Activated CD8-positive, alpha-beta T cell treated with anti-CD3 and anti-CD28 coated beads for 36 hours (primary cell): ENCODE measurements at places on chromosomes 3 and 15. TPM values are rescaled to one million over a fixed set of nuclear protein-coding genes. Genes with fewer than 3 reads are reported as not detected.
A peak's percentile ranks its signal among the peaks of the same experiment; 100 is the strongest.

DNA sequence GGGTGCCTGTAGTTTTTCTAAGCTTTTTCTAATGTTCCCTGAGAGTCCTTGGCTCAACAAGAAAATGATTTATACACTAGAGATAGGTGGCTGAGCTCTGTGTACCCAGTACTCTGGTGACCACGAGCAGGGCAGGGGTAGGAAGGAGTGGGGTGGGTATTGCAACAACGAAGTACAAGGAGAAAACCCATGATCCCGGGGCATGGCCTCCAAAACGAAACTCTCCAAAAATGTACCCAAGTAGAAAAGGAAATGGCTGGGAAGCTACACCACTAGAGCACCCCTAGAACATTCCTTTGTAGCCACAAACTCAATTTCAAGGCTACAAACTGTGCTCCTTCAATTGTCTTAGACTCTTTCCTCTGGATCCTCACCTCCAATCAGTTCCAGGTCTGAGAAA, 138.9 kb downstream of the DUT start:
- no peak for DNase-seq

DNA sequence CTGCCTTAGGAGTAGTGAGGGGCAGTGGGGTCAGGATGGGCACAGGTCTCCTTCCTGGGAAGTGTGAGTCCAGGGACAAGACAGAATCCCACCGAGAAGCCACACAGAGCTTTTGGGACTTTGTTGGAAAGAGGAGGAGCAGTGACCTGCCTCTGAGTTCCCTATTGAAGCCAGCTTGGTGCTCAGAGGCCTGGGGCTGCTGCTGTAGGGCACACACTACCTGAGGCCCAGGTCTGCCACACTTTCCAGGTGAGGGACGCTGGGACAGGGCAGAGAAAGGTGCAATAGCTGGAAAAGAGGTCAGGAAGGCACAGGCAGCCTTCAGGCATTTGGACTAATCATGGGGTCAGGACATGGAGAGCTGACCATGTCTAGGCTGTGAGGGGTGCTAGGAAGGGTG, 67.7 kb downstream of the SCN5A start:
- no peak for DNase-seq

GRCh38 chr3:68997887-68998286, 15.6 kb downstream of the EOGT start:
- no peak for DNase-seq

DNA sequence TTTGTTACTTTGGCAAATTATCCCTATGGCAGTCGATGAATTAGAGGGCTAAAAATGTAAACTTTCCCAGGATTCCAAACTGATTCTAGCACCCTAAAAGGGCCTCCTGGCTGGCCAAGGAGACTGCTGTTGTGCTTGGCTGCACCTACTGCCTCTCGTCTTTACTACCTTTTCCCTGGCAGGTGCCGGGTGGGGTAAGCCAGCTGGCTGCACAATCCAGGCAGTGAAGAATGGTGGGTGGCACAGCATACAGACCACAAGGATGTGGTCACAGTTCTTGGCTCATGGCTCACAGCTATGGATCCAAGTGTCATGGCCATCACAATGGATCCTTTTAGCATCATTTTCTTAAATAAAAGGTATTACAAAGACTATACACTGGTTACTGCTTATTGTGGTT, 20.7 kb upstream of the SLC25A26 start:
- no peak for DNase-seq

GRCh38 chr3:108100906-108101660, 10.3 kb upstream of the CD47 start:
- DNase-seq = peak; percentile 73

DNA sequence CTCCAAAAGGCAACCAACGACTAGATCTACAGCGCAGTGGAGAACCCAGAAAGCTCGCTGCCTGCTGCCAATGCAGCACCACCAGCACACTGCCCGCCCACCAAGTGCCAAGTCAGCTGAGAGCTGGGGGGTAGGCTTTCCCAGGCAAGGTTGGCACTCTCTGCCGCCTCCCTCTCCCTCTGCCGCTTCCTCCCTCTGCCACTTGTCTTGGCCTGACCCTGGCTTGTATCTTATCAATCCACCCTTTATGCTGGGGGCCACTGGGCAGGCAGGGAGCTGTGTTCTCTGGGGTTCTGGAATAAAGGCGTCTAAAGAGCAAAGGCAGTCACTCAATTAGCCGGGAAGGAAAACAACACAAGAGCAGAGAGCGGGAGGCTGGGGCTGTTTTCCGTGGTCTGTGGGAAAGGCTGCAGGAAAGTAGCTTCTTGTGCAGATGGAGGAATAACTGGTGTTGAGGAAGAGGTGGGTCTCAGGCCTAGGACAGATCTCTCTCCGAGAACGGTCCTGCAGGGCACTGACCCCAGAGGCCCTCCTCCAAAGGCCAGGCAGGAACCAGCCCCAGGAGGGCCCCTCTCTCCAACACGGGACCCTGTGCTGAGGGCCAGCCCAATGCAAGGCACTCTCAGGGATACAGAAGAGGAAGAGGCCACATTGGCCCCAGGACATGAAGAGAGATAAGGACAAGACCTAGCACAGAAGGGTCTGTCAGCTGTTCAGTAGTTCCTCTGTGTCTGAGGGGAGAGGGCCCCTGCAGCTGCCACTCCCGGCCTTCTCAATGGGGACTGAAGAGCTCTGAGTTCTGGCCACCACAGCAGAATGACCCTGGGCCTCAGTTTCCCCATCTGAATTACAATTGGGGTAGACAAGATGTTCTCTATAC, 30.8 kb downstream of the ACSBG1 start:
- no peak for DNase-seq

- DNase-seq = no peak
These were observed 54.9 kb downstream of the TRIM71 start for GRCh38 chr3:32872487-32873382.

- no peak for DNase-seq
These were observed 43.8 kb downstream of the ADAMTS7 start for GRCh38 chr15:78767331-78767951.

DNA sequence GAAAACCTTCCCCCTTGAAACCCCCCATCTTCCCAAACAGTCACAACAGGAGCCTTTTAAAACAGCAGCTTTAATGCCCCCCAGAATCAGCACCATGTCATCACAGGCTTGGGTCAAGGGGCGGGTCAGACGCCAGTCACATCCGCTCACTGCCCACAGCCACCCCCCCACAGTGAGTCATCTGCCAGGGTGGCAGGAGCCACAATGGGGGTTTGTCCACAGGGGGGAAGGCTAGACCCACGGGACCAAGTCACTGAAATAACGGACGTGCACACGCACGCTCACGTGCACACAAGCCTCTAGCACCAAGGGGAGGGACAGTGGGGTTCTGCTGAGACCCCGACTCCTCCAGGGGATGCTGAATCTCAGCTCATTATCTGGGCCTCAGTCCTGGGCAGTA, 441 bp upstream of the UCN2 start:
- DNase-seq = peak; percentile 73

GRCh38 chr15:93141371-93141794, 52.4 kb upstream of the RGMA start:
- DNase-seq = peak; percentile 8

CGNL1 gene
- not detected for total RNA-seq

PRSS50 gene
- not detected for total RNA-seq

DNA sequence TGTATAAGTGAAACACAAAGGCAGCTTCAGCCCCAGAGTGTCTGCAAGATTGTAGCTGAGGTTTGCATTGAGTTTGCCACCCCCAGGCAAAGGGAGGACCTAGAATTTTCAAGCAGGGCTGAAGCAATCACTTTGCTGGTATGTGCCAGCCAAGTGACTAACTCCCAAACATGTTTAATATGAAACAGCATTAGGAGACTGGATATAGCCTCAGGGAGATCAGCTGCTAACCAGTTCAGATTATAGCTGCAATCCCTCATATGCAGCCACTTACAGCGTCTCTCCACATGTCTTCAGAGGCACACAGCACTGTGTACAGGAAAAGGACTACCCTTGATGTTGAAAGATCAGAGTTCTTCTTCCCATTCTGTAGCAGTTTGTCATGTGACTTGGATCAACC, 38.4 kb upstream of the PPP2R3A start:
- DNase-seq = no peak

- no peak for DNase-seq
These were observed 54.8 kb downstream of the ANAPC13 start for GRCh38 chr3:134430950-134431445.

- peak; percentile 55 for DNase-seq
These were observed 38.6 kb upstream of the APH1B start for GRCh38 chr15:63238796-63239195.

- no peak for DNase-seq
These were observed 98.5 kb upstream of the OSTN start for GRCh38 chr3:191100516-191100915.

DNA sequence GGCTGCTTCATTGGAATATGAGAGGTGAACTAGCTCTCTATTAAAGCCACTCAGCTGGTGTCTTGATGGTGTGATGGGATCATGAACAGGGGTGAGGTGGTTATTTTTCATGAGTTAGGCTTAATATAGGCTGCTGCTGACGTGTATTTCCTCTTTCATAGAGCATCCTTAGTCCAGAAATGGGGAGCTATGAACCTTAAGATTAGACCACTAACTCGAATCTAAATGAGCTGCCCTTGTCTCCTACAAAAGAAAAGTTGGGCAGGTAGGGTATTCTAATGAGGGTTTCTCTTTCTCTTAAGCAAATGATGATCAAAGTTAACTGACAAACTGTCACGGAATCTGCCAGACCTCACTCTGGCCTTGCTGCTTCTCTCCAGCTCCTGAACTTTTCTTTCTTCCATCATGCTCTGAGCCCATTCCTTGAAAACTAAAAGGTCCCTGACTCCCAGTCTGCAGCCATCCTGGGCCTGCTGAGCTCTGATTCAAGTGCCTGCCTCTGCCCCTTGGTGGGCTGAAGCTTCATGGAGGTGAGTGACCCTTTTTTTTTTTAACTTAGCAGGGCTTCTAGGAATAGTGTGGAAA, at the start of gene TRIM69:
TSS of gene TRIM69 (plus strand) at position 348 of the 585 bp plus-strand sequence. CDS start at position 525, 177 bp downstream.
- no peak for DNase-seq

- no peak for DNase-seq
These were observed 1284.7 kb downstream of the ROBO1 start for GRCh38 chr3:78483090-78483489.

GRCh38 chr15:60752973-60753720, 274.2 kb upstream of the ICE2 start:
- DNase-seq = no peak
